ENCODE measurements at places on chromosomes 16 and 17.
A peak's percentile ranks its signal among the peaks of the same experiment; 100 is the strongest.

DNA sequence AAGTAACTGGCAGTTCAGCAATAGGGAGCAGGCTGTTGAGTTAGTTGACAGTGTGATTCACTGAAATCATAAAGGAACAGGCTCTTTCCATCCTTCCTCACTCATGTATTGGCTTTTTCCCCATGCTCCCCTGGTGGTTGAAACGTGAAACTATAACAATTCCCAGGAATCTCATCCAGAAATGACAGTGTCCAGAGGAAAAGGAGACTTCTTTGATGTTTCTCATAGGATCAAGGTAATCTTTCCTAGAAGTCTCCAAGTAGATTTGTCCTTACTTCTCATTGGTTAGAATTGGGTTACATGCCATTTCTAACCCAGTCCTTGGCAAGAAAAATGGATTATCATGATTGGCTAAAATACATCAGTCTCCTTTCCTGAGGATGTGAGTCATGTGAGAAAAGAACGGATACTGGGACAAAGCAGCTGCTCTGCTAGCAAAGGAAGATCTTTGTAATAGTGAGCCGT is 14.4 kb downstream of the TTC19 start:
- DNase-seq = no peak

DNA sequence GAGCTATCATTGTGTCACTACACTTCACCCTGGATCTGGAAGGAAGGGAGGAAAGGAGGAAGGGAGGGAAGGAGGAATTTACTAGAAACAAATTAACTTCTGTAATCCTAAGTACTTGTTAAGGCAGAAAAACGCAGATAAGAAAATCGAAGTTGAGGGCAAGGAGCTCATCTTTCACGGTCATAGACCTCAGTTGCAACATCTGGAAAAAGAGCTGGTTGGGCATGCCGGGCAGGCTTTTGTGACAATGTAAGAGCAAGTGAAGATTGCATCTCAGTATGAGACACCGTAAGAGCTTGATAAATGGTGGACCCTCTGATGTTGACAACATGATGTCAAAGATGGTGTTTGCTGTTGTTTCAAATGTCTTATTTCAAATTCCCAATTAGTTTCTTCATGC is 721.5 kb downstream of the MAF start:
- DNase-seq = no peak

- DNase-seq = no peak
Observed at GRCh38 chr17:55794725-55795482, 44.1 kb downstream of the PCTP start.

- DNase-seq = no peak
Observed at GRCh38 chr16:61057635-61058034, 978.6 kb downstream of the CDH8 start.

DNA sequence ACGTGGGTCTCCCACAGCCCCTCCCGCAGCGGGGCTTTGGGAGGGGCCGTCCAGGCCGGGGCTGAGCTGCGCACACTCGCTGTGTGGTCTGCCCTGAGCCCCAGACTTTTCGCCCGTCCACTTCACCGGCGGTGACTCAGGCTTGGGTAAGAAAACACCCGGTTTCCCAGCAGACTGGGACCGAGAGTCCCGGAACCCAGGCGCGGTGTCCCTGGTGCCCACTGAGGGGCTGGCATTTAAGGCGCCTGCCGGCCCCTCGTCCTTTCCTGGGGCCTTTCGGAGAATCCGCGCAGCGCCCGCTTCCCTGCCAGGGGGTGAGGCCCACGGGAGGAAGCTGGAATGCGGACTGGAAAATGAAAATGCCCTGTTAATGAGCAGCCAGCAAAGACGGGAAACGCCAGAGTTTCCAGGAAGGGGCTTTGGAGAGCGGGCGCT is 100.3 kb downstream of the C16orf95 start:
- no peak for DNase-seq

DNA sequence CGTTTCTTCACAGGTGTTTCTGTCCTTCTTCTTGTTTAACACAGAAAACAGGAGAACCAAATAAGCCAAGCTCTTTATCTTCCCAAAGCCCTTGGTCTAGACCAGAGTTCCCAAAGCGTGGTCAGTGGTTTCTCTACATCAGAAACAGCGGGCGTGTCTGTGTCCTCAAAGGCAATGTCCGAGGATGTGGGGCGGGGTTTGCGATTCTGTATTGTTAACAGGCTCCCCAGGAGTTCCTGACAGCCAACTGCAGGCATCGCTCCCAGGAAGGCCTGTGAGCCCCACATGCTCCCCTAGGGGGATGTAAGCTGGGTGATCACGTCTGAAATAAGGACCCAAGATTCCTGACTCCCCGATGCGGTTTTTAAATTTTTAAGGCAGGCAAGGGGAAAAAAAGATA is 28.4 kb upstream of the SLC25A19 start:
- DNase-seq = peak; percentile 55

- DNase-seq = no peak
Observed at GRCh38 chr17:77279448-77280303, 138.9 kb downstream of the SEC14L1 start.
